ENCODE measurements at places on chromosomes 13 and 19.

DNA sequence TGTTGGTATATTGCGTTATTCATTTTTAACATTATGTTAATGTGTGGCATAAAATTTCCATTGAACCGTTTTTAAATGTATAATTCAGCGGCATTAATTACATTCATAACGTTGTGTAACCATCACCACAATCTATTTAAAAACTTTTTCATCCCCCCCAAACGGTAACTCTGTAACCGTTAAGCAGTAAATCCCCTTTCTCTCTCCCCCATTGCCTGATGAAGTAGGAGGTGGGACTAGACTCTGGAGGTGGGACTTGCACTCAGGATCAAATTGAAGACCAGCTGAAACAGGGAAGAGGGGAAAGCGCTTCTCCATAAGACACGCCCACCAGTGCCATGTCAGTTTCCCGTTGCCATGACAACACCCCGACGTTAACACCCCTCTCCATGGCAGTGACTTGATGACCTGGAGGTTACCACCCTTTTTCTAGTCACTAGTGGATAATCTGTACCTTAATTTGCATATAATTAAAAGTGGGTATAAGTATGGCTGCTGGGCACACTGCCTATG is 16.8 kb downstream of the CLEC11A start:
- no peak for DNase-seq

- peak; percentile 16 for DNase-seq
Measured at GRCh38 chr19:53328967-53329366, 4.6 kb upstream of the ZNF845 start.

- no peak for DNase-seq
Measured at GRCh38 chr19:38920602-38921419, 8.8 kb upstream of the CCER2 start.

GRCh38 chr13:100436099-100436498 is 152.5 kb downstream of the GGACT start:
- no peak for DNase-seq

GRCh38 chr13:19239114-19239860 is 57.7 kb upstream of the TUBA3C start:
- no peak for DNase-seq

- no peak for DNase-seq
Measured at GRCh38 chr13:36029166-36029565, 102.0 kb downstream of the DCLK1 start.

DNA sequence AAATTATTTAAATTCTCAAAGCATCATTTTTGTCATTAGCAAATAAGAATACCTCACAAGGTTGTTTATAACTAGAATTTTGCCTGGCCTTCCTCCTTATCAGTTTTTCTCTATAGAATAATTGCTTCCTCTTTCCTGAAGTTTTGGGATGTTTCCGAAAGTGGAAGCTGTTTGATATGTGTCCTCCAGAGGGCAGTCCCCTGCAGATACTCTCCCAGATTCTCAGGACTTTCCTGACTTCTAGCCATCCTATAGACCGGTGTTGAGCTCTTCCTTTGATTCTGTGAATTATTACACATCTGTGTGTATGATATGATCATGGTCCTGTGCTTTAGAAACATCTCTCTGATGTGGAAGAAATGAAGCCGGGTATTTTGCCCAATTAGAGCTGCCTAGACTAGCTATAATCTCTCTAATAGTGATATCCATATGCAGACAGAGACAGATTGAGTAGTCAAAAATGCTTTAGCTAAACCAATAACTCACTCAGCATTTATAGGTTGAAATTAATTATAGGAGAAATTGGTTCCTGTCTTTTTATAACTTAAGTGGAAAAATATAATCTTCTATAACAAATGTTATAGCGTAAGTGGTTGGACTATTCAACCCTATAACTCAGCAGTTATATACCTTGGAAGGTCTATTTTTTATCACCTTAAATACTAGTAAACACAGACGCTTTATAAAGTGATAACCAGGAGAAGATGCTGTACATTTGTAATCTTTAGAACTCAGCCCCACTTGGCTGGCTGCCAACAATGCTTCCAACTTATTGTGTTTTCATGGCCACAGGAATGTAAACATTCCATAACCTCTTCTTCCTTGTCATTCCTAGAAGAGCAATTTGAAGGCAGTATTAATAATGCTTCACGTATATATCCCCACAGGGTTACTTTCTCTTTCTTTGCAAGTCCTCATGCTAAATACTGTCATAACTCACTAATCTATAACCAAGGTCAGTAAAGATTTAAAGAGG is 201.0 kb upstream of the RXFP2 start:
- no peak for DNase-seq

- DNase-seq: peak; percentile 87
Measured at GRCh38 chr19:48837051-48837524, 797 bp upstream of the HSD17B14 start.

Data from stimulated activated naive CD8-positive, alpha-beta T cell treated with anti-CD3 and anti-CD28 coated beads, Interleukin-15, amount 100 ng/mL, for 72 hours (primary cell).